Iris pigment epithelial cell (primary cell): ENCODE measurements at places on chromosomes 4 and X.

DNA sequence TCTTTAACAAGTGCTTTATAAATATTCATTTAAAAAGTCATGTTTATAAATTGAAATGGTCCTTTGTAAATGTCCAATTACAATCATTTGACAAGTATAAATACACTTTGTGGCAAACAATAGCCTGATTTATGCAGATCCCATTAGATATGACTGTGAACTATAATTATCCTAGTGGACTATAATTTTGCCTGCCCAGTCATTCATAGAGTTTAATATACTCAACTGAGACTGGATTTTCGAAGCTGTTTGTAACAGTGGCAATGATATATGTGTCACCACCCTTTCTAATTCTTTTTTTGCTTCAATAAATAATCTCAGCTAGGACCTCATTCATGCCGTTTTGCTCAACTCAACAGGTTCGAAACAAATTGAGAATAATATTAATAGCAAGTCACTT lies 732.0 kb downstream of the PCDH18 start:
- DNase-seq: no peak

DNA sequence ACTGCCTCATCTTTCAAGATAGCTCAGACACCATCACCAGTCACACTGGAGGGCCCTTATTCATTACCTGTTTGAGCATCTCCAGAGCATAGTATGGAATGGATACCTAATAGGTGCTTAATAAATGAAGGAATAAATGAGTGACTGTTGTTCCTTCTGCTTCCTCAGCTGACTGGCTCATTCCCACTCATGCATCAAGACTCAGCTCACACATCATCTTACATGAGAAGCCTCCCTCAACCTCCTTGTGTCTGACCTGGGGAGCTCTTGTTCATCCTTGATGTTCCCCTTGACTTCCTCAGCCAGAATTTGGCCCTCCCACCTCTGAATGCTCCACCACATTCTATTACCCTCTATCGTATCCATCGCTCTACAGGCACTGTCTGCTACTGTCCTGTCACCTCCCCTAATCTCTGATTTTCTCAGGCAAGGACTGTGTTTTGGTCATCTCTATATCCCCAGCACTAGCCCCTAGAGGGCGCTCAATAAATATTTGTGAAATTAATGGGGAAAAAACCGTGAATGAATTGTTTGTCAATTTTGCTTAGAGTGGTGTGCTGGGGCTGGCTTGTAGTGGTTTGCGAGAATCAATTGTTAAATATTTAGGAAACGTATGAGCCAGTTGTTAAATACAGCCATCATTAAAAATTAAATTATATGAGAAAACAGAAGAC lies 88.3 kb downstream of the NHSL2 start:
- DNase-seq: peak; percentile 16

DNA sequence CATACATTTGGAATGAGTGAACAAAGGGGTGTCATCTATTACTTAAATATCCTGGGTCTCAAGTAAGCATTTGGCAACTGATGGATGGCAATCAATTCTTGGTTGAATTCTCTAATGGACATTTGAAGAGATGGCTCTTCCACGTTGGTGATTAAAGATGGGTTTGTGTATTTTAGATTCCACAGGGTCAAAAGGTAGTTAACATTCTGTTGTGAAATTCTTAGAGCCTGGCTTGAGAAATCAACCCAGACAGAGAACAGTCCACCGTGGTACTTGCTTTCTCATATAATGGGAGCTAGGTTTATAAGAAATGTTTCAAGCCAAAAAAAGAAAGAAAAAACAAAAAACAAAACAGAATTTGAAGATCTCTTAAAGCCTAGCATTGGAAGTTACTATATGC lies 355.9 kb upstream of the PITX2 start:
- no peak for DNase-seq

GRCh38 chrX:106698693-106699092 lies 27.8 kb upstream of the RNF128 start:
- peak; percentile 35 for DNase-seq

GRCh38 chr4:38860788-38861424 lies 4.3 kb upstream of the TLR6 start:
- DNase-seq: peak; percentile 64

DNA sequence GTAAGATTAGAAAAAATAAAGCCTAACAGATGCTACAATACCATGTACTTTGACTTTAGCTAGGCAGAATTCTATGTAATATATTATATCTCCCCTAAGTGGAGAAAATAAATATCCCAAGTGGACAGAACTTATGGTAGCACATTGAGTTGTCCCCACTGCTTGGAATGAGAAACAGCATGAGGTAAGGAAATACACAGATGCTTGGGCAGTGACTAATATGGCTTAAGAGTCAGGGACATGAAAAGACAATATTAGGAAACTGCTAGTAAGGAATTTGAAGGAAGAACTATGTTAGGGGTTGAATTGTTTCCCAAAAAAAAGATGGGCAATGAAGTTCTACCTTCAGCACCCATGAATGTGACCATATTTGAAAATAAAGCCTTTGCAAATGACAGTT lies 2265.1 kb downstream of the PCDH7 start:
- peak; percentile 29 for DNase-seq

DNA sequence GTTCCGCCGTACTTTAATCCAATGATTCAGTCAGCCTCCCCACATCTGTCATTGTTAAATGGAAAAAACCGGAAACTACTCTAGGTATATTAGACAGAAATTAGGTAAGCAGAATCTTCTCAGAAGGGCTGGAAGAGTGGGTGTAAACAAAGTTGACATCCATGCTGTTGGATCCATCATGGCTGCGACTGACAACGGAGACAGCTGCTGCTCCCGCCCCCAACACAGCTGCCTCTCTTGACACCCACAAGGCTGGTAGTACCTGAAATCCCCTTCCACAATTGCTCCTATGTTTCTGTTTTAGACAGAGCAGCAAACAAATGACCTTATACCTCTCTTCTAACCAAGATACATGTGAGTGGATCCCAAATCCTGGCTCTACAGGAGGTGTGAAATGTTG lies 66.6 kb downstream of the RXFP1 start:
- DNase-seq: no peak

- no peak for DNase-seq
Measured at GRCh38 chr4:170413951-170414350, 324.2 kb upstream of the AADAT start.

DNA sequence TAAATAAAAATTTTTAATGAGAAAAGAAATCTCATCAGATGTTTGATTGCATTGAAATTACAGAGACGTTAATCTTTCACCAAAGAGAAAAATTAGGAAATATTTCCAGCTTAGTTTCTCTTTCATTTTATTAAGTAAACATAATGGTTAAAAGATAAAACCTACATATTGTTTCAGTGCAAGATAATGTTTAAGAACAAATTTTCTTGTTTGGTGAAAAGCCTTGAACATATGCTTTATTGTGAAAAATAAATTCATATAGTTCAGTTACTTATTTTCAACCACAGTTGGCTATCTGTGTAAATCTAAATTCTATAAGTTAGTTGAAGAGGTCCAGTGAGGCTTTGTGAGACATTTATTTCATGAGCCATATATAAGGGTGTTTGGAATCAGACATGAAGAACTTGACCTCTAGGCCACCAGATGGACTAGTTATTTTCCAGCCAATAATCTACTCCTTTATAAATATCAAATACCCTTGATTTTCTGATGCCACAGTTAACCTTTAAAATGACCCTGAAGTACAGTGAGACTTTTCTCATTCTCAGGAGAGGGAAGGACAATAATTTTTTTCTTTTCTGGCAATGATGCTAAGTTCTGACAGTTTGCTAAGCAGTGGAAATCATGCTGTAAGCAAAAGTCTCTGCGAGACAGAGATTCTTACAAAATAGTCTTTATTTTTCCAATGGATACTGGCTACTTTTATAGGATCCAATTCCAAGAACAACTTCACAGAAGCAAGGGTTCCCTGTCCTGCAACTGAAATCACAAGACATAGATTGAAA lies 2.5 kb downstream of the ARSJ start:
- DNase-seq: no peak

- DNase-seq: peak; percentile 60
Measured at GRCh38 chrX:132022967-132023895, at the start of gene STK26. Gene STK26 (plus strand): TSS chrX:132023302. CDS start chrX:132023618, 316 bp downstream.

- no peak for DNase-seq
Measured at GRCh38 chr4:123356921-123357320, 39.7 kb upstream of the SPRY1 start.

DNA sequence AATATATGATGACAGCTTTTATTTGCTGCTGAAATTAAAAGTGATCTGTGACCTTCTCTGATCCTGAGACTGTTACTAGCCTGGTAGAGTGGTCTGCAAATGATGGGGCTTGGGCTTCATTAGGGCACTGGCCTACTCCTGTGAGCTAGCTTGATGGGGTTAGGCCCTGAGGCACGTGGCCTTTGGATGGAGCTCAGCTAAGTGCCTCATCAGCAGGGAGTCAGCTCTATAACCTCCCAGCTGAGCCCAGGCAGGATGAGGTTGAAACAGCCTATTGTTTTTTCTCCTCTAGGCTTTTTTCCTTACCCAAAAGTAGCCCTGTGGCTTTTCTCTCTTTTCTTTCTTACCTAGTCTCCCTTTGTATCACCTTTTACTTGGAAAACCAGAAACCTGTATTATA lies 92.2 kb downstream of the AFF2 start:
- DNase-seq: no peak
